T-helper 22 cell (primary cell): ENCODE measurements at places on chromosomes 1 and 21.

DNA sequence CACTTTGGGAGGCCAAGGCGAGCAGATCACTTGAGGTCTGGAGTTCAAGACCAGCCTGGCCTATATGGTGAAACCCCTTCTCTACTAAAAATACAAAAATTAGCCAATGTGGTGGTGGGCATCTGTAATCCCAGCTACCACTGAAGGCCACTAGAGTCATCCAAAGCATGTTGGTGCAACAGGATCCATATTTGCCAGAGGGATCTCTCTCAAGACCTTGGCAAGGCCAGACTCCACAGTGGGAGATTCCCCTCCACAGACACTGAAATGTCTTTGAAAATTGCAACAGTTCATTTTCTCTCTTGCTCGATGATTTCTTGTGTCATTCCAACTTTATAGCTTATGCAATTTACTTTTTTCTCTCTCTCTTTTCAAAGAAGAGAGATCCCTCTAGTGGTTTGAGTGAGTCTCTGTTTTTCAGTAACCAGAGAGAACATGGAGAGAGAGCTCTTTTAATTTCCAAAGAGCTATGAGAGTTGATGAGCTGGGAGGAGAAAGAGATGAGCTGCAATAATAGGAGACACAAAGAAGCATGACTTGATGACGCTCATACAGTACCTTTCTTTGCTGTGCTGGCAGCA, 176.8 kb upstream of the USP25 start:
- no peak for DNase-seq

DNA sequence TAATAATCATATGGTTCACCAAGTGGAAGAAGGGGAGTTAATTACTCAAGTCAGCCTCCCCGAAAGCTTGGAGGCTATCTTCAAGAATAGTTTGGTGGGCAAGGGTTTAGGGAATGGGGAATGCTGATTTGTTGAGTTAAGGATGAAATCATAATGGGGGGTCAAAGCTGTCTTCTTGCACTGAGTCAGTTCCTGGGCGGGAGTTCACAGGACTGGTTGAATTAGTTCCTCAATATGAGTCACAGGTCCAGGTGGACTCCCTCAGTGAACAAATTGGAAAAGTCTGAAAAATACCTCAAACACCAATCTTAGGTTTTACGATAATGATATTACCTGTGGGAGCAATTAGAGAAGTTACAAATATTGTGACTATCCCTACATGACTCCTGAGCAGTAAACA, 115.2 kb upstream of the COA6 start:
- no peak for DNase-seq

GRCh38 chr1:247440001-247440620, 17.8 kb downstream of the OR2B11 start:
- DNase-seq: no peak

DNA sequence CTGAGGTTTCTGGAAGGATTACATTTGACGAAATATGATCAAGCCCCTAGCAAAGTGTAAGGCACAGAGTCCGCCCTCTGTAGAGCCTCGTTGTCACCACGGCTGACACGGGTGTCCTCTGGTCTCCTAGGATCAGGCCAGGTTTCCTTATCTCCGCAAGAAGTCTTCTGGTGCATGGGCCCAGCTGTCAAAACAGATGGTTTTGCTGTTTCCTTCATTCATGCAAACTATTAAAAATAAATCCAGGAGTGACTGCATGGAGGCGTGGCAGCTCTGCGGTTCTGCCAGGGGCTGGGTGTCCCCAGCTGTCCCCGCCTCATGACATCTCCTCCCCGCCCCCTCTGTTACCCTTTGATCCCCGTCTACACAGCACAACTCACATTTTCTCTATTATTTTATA, 209.0 kb downstream of the DYRK1A start:
- no peak for DNase-seq

DNA sequence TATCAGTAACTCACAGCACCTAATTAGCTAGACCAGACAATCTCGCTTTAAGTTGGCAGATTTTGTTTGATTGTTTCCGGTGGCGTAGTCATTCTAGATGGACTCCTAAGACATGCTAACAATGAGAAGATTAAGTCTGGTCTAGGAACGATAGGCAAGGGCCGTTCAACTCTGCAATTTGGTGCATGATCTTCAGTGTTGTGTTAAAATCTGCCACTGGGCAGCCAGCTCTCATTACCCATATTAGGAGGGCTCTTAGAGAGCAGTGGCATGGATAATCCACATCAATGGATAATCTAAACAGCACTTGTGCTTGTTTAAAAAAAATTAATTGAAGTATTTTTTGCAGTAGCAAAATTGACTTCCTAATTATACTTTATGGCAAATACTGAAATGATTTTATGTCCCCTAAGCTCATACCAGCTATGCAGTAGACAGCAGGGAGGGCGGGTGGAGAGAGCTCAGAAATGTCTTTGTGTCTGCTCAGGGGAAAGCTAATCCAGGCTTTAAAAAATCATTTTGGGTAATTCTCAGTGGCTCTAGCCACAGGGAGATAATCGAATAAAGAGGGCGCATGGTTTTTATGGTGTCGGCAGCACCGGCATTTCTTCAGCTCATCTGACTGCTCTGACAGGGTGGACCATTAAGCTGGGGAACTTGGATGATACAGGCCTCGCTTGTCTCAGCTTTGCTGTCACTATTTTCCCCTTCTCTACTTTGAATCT, 48.5 kb upstream of the IKBKE start:
- DNase-seq: no peak

GRCh38 chr1:11340233-11340632, 67.2 kb downstream of the UBIAD1 start:
- DNase-seq: no peak

GRCh38 chr1:118077331-118078045, 107.5 kb downstream of the SPAG17 start:
- no peak for DNase-seq

DNA sequence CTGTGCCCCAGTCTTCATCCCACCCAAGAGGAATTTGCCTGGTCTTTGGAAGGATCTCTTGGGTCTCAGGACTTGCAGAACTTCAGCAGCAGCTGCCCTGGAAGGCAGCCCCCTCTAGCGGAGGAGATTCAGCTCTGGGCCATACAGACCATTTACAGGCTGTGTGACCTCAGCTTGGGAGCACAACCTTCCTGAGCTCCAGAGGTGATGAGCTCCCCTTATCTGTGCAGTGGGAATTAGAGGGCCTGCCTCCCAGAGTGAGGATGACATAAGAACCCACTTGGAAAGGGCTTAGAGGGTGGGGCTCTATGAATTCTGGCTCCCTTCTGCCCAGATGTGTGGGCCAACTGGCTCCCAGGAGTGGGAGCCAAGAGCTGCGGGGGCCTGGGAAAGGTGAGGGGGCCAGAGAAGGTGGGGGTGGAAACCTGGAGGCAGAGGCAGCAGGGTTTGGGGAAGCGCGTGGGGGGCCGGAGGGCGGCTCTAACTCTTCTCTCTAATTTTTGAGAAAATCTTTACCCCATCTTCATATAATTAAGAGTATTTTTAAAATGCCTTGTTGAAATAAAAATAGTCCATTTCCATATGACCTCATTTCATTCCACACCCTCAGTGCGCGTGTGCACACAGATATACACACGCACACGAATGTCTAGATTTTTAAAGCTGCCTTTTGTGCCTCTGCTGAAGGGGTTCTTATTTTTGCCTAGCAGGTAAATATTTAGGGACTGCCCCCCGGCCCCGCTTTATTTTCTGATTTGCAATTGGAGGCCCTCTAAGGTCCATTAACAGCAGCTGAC, 21.5 kb downstream of the EPHB2 start:
- DNase-seq: no peak

DNA sequence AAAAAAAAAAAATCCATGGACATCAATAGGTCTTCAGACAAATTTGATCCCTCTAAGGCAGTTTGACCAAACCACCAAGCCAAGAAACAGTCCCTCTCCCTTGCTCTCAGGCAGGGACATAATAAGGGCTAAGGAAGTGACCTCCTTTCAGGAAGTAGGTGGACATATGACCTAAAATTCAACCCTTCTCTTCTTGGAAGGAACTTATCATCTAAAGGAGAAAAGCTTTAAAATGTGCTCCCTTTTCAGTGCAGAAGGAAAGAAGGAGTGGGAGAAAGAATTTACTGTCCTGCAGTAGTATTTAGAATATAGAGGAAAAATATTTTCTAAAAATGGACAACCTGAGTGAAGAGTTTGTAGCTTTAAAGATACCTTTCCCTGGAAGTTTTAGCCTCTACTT, 118.1 kb downstream of the DTL start:
- no peak for DNase-seq

- no peak for DNase-seq
These were observed 609.0 kb upstream of the PRMT6 start for GRCh38 chr1:106447466-106447865.

DNA sequence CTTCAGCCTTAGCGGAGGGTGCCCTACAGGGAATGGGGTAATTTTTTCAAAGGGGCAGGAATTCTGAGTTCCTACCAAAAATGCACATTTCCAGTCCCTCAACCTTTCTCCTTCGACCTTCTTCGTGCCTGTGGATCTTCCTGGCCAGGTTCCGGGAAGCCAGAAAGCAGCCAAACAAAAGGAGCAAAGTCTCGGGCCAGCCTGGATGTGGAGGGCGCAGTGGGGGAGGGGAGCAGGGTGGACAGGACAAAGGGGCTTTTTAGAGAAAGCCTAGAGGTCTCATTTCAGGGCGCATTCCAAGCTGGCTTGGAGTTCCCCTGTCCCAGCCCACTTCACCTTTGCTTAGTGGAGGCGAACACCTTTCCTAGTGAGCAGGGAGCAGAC, 2.9 kb upstream of the INAVA start:
- DNase-seq: no peak

DNA sequence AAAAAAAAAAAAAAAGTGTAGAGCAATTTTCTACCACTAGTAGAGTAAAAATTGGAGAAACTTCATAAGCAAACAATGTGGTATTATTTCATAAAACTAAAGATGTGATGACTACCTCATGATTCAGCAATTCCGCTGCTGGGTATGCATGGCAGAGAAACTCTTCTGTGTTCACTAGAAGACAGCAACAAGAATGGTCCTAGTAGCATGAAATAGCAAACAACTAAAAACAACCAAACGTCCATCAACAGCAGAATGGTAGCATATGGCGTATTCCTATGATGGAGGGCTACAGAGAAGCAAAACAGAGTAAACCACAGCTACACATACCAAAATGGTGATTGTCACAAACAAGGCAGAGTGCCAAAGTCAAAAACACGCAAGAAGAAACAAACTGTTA, 18.9 kb downstream of the HTR1D start:
- no peak for DNase-seq

GRCh38 chr1:42348498-42348897, 13.5 kb upstream of the FOXJ3 start:
- no peak for DNase-seq

GRCh38 chr21:45006536-45007095, 66.8 kb downstream of the SLX9 start:
- no peak for DNase-seq

GRCh38 chr1:37353871-37354270, 120.5 kb upstream of the ZC3H12A start:
- DNase-seq: no peak

- DNase-seq: no peak
These were observed 5.7 kb upstream of the SVBP start for GRCh38 chr1:42822800-42823392.

DNA sequence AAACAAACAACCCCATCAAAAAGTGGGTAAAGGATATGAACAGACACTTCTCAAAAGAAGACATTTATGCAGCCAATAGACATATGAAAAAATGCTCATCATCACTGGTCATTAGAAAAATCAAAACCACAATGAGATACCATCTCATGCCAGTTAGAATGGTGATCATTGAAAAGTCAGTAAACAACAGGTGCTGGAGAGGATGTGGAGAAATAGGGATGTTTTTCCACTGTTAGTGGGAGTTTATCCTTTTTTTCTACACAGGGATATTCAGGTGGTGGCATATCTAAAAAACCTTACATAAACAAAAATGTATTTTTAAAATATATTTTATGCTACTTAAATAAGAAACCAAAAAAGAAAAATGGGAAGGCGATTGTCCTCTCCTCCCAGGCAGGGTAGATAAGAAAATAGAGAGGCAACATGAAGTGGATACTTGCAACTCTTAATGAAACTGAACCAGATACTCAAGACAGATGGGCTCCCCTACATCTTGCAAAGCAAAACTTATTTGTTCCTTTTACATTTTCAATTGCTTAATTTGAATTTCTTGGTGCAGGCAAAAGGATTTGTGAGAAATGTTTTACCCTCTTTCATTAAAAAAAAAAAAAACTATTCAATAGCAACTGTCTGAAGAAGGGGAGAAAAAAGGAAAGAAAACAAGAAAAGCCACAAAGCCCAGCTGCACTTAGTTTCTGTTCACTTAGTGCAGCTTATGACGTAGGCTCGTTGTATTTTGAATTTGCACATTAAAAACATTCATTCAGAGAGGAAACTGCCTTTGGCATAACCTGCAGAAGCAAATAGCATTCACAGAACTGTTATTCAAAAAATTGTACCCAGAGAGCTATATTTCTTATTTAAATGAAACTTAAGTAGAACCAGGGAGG, 36.9 kb upstream of the RGS1 start:
- DNase-seq: no peak

DNA sequence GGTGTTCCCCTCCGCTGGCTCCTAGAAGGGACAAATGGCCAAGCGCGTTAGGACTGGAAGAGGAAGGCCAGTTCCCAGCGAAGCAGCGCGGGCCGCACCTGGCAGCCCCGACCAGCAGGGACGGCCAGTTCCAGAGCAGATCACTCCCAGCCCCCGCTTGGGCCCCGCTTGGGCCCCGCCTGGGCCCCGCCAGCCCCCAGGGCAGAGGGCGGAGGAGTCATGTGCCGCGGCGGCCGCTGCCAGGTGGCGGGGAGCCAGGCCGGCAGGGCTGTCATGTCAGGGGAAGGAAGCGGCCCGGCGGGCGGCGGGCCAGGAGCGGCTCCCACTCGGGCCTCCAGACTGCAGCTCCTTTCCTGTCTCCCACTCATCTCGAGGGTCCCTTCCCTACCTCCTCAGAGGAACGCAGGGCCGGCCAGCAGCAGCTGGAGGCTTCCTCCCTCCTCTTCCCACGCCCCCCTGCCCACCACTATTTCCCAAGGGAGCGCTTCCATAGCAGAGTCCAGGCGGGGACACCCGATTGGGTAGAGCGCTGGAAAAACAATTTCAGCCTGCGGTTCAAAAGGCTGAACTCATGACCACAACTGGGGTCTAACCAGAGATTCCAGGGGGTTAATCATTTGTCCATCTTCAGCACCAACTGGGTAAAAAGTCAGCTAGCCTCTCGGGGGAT, 16.5 kb downstream of the ZNF697 start:
- no peak for DNase-seq

DNA sequence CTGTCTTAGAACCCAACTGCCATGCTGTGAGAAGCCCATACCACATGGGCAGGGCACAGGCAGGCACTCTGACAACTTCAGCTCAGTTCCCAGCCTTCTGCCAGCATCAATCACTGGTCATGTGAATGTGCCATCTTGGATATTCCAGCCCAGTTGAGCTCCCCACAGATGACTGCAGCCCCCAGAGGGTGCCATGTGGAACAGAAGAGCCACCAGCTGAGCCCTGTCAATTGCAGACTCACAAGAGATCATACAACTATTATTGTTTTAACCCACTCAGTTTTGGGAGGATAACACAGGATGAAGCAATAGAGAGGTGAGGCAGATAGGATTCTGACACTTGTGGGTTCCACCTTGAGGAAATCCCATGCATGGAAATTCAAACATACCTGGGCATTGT, 78.4 kb upstream of the ZBTB40 start:
- DNase-seq: no peak
